ENCODE measurements at places on chromosomes 5 and 9. TPM values are rescaled to one million over a fixed set of nuclear protein-coding genes. Genes with fewer than 3 reads are reported as not detected.

Gene ZMAT2
- total RNA-seq, result 32.3 TPM

DNA sequence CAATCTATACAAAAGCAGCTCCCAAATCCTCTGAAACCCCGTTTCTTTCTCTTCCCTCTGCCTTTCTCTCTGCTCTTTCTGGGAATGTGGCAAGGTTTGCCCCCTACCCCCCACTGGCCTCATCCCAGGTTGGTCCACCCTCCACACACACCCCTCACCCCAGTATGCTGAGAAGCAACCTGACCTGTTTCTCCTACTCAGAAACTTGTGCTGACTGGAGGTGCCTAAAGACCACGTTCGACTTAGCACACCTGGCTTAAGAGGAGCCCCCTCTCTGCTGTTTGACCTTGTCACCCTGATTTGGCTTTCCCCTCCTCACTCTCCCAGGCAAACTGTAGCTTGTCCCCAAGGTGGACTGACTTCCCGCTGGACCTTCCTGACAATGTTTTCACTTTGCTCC lies 1.1 kb upstream of the SEPTIN8 start:
- no peak for DNase-seq

Gene SCGB3A1
- total RNA-seq, result not detected

DNA sequence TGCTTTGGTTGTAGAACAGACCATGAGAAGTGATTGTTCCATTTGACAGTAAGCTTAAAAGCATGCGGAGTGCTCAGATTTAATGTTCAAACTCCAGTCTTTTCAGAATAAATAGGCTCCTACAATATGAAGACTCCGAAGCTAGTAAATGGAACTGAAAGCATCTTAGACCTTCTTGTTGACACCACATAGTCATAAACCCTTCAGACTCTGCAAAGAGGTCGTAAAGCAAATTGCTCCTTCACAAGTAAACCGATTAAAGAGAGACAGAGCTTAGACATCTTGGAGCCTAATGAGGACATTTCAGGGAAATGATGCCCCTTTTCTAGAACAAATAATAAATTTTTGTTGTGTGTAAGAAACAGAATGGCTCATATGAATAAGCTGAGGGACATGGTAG lies 511.0 kb upstream of the RIOK2 start:
- no peak for DNase-seq

DNA sequence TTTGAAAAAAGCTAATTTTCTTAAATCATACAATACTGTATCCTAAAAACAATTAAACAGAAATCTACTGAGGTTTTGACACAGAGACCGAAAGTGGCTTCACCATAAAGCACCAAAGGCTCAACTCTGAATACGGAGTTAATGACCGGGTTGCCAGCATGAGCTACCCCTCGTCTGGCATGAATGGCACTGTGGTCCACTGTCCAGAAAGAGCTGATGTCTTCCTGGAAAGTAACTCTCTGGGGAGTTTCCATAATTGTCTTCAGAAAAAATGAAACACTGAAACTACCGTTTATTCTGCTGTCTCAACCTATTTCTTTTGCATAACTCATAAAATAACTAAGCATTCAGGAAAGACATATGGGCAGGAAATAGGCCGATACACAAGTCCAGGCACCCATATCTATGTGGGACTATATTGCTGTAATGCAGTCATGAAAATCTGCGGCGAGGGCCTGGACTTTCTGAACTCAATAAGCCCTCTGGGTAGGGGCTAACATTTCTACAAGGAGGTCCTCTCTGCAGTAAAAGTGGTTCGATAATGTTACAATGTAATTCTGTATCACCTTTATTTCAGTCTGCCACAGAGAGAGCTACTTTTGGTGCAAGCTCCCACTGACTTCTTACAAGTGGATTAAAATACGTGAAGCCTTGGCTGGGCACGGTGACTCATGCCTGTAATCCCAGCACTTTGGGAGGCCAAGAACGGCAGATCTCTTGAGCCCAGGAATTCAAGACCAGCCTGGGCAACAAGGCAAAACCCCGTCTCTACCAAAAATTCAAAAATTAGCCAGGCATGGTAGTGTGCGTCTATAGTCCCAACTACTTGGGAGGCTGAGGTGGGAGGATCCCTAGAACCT lies 52.4 kb downstream of the ANKH start:
- no peak for DNase-seq

DNA sequence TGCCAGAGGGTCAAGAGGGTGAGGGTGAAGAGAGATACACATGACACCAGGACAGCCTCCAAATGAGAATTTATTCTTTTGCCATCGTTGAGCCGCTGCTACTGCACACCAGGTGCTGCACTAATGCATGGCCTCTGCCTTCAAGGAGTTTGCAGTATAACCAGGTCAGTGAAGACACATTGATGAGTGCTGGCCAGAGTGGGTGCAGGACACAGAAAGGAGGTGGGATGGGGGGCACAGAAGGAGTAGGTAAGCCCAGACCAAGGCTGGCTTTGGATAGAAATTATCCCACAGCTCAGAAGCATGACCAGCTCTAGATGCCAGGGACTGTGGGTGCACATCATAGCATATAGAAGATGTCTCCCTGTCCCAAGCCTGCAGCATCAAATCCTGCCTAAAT lies 38.0 kb downstream of the FOXI1 start:
- DNase-seq, result no peak

DNA sequence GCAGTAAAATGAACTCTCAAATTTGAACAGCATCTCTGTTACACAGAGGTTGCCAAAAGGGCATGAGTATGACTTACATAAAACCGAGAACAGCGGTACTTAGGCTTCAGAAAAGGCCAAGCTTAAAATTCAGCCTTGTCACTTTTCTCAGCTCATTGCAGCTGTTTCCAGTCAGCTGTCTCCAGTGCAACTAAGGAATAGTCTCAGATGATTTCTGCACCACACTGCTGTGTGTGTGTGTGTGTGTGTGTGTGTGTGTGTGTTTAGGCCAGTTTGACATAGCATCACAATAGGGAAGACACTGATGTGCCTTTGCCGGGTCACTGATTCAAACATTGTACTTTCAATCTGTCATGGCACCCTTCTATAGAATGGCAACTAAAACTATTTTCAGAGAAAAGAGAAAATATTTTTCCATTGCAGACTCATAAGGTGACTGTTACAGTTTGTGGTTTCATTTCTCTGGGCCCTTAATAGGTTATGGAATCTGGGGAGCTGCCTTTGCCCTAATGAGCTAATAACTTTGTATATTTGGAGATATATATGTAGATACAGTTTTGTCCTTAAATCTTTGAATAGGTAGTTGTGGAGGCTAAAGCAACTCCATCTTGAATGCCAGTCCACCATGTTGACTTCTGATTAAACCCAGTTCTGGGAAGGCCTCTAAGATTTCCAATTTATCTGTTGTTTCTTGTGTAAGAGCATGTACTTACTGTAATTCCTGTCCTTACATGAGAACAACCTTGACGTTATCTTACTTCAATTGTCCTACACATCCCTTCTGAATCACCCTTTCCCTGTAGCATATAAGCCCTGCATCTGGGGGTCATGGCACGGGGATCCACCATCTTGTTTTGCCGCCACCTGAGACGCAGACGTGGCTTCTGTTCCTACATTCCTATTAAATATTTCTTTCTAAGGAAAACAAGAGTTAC lies 4.5 kb downstream of the LSM11 start:
- DNase-seq, result no peak

- DNase-seq, result no peak
These were observed 248.4 kb downstream of the IRX2 start for GRCh38 chr5:2502970-2503594.

DNA sequence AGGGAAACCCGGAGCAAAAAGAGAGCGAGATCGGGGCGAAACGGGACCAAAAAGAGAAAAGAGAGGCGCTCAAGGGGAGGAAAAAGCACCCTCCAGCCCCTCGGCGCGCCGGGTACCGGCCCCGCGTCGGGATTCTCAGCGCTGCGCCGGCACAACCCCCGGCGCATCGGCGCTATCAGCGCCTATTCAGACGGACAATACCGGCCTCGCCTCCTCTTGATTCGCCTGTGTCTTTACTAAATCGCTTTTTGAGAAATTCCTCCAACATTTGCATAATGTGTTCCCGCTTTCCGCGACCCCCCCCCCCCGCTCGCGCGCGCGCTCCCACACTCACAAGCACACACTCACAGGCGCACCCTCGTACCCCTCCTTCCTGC lies 578 bp downstream of the LHX6 start:
- DNase-seq, result no peak

DNA sequence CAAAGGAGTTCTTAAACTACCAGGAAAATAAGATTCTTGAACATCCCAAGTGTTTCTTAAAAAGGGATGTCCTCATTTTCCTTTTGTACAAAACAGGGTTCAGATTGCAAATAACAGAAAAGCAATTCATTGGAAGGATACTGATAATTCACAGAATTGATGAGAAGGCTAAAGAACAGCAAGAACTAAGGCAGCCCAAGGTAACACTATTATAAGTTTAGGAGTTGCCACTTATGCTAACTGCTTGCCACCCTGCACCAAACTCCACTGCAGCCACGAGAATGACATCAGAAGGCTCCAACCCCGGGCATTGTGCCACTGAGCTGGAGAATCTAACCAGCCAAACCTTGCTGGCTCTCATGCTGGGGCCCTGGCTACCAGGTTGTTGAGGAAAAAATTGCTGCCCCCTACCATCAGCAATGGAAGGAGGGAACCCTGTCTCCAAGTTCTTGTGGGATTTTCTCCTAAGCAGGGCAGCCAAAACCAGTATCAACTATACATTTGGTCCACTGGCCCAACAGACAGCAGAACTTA lies 123.4 kb downstream of the ARL15 start:
- no peak for DNase-seq

DNA sequence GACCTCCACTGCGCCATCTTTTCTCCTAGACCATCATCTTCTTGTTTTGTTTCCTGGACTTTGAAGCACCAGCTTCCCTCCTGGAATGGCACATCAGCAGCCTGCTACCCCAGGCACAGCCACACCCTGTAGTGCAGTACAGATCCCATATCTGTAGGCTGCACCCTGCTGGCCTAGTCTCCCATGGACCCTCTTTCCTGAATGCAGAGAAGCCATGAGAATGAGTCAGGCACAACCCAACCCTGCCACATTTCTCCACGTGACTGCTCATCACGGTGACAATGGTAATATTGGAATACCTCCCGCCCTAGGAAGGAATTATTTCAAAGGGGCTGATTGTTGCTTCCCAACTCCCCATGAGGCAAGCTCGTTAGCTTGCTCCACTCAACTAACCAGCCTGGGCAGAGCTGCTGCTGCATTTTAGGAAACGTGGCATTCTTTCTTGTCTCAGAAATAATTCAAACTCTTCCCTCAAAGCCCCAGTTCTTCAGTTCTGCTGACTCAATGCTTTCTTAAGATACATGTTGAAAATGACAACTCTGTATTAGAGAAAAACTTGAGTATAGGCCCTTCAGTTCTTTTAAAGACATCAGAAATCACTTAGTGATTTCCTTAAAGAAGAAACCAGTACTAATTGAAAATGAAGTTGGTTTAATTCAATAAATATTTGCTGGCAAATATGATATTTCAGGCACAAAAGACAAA lies 328.1 kb downstream of the MLLT3 start:
- DNase-seq, result no peak
